A549 treated with CORT108297 at 1 μM for 4 hours (cell line): ENCODE measurements at places on chromosomes 7 and 10. TPM values are rescaled to one million over a fixed set of nuclear protein-coding genes. Genes with fewer than 3 reads are reported as not detected.

The LIPK gene
- not detected in 5 replicates for total RNA-seq

The ZNF783 gene
- 5.0 to 7.2 TPM (median 6.5 TPM) in 5 replicates for total RNA-seq

The ZPBP gene
- not detected in 5 replicates for total RNA-seq

The PRDX3 gene
- 299 to 330 TPM (median 326 TPM) in 5 replicates for total RNA-seq

The ZNF655 gene
- total RNA-seq, result 56.3 to 60.1 TPM (median 57.7 TPM) in 5 replicates

The IFIT1 gene
- 4.1 to 6.9 TPM (median 5.1 TPM) in 5 replicates for total RNA-seq

The CYP2E1 gene
- total RNA-seq, result 0.14 to 0.39 TPM (median 0.25 TPM) in 5 replicates

The IMMP2L gene
- total RNA-seq, result 15.9 to 24.4 TPM (median 17.5 TPM) in 5 replicates

The GRID2IP gene
- total RNA-seq, result 0.02 TPM in 1 of 5 replicates, not detected in the others

The NPFFR1 gene
- total RNA-seq, result not detected in 5 replicates

The TMUB1 gene
- 36.3 to 61.2 TPM (median 59.4 TPM) in 5 replicates for total RNA-seq

The CFAP46 gene
- total RNA-seq, result 1.0 to 1.9 TPM (median 1.5 TPM) in 5 replicates

The CNTNAP2 gene
- 0.01 TPM in 2 of 5 replicates, not detected in the others for total RNA-seq

The LIPN gene
- not detected in 5 replicates for total RNA-seq

The OR2A1 gene
- not detected in 5 replicates for total RNA-seq

The RARRES2 gene
- total RNA-seq, result not detected in 5 replicates

The OPALIN gene
- not detected in 5 replicates for total RNA-seq

The MKX gene
- not detected in 5 replicates for total RNA-seq

The COL13A1 gene
- total RNA-seq, result 0.14 to 0.63 TPM (median 0.24 TPM) in 5 replicates

The LRGUK gene
- 0.29 to 0.62 TPM (median 0.35 TPM) in 5 replicates for total RNA-seq

The HOXA10 gene
- total RNA-seq, result 6.7 to 8.3 TPM (median 7.4 TPM) in 5 replicates

The NSUN6 gene
- 4.3 to 5.0 TPM (median 4.8 TPM) in 5 replicates for total RNA-seq

The MOGAT3 gene
- total RNA-seq, result not detected in 5 replicates

The RUFY2 gene
- total RNA-seq, result 6.8 to 9.5 TPM (median 8.6 TPM) in 5 replicates

The PLCE1 gene
- total RNA-seq, result 4.3 to 5.8 TPM (median 5.2 TPM) in 5 replicates

The CDC14C gene
- not detected in 5 replicates for total RNA-seq

The RGR gene
- total RNA-seq, result not detected in 5 replicates

The NACAD gene
- total RNA-seq, result 0.14 to 0.35 TPM (median 0.18 TPM) in 5 replicates

The HABP2 gene
- total RNA-seq, result 0.07 to 0.15 TPM (median 0.12 TPM) in 5 replicates

The ADRB1 gene
- 0.59 to 0.94 TPM (median 0.78 TPM) in 5 replicates for total RNA-seq

The SNCG gene
- 11.4 to 14.9 TPM (median 13.3 TPM) in 5 replicates for total RNA-seq

The GPER1 gene
- 0.55 to 0.94 TPM (median 0.78 TPM) in 5 replicates for total RNA-seq

The VIM gene
- total RNA-seq, result 1,734 to 1,928 TPM (median 1,867 TPM) in 5 replicates

The SLC25A28 gene
- total RNA-seq, result 22.7 to 30.5 TPM (median 27.9 TPM) in 5 replicates

The TAS2R4 gene
- total RNA-seq, result 0.08 to 0.21 TPM (median 0.13 TPM) in 5 replicates

The RSPH10B gene
- total RNA-seq, result 0.04 to 0.12 TPM (median 0.10 TPM) in 3 of 5 replicates, not detected in the others

The FMC1 gene
- total RNA-seq, result 14.3 to 40.4 TPM (median 35.0 TPM) in 5 replicates

The HOXA6 gene
- total RNA-seq, result 1.5 to 2.2 TPM (median 1.8 TPM) in 5 replicates

The PFKP gene
- 465 to 544 TPM (median 523 TPM) in 5 replicates for total RNA-seq

The CLRN3 gene
- total RNA-seq, result not detected in 5 replicates

The CC2D2B gene
- total RNA-seq, result 0.07 to 0.16 TPM (median 0.13 TPM) in 4 of 5 replicates, not detected in the other

The LIPM gene
- not detected in 5 replicates for total RNA-seq

The GDF2 gene
- total RNA-seq, result not detected in 5 replicates

The ALOX5 gene
- 0.16 to 0.67 TPM (median 0.32 TPM) in 5 replicates for total RNA-seq

The ELOVL3 gene
- 0.16 to 0.40 TPM (median 0.30 TPM) in 5 replicates for total RNA-seq

The RBM17 gene
- total RNA-seq, result 111 to 123 TPM (median 114 TPM) in 5 replicates

The ZNF804B gene
- total RNA-seq, result not detected in 5 replicates

The CALHM1 gene
- 0.02 TPM in 1 of 5 replicates, not detected in the others for total RNA-seq
